Stimulated activated CD4-positive, alpha-beta T cell treated with anti-CD3 and anti-CD28 coated beads, Interleukin-1b, Interleukin-23, amount 100 ng/mL, for 48 hours (primary cell): ENCODE measurements at places on chromosomes 7 and 10.

- no peak for DNase-seq
Observed at GRCh38 chr10:68871731-68872342, 29.3 kb upstream of the DDX50 start.

- DNase-seq, result no peak
Observed at GRCh38 chr10:80457554-80458262, 3.6 kb downstream of the TSPAN14 start.

- no peak for DNase-seq
Observed at GRCh38 chr10:57955076-57955475, 312.6 kb downstream of the IPMK start.

GRCh38 chr10:16987976-16988610 lies 141.5 kb downstream of the CUBN start:
- DNase-seq, result no peak

GRCh38 chr10:124138883-124139348 lies 45.5 kb upstream of the CHST15 start:
- DNase-seq, result no peak

GRCh38 chr10:30762620-30763019 lies 133.1 kb upstream of the LYZL2 start:
- DNase-seq, result no peak

- no peak for DNase-seq
Observed at GRCh38 chr7:45203936-45204445, 46.4 kb downstream of the RAMP3 start.

DNA sequence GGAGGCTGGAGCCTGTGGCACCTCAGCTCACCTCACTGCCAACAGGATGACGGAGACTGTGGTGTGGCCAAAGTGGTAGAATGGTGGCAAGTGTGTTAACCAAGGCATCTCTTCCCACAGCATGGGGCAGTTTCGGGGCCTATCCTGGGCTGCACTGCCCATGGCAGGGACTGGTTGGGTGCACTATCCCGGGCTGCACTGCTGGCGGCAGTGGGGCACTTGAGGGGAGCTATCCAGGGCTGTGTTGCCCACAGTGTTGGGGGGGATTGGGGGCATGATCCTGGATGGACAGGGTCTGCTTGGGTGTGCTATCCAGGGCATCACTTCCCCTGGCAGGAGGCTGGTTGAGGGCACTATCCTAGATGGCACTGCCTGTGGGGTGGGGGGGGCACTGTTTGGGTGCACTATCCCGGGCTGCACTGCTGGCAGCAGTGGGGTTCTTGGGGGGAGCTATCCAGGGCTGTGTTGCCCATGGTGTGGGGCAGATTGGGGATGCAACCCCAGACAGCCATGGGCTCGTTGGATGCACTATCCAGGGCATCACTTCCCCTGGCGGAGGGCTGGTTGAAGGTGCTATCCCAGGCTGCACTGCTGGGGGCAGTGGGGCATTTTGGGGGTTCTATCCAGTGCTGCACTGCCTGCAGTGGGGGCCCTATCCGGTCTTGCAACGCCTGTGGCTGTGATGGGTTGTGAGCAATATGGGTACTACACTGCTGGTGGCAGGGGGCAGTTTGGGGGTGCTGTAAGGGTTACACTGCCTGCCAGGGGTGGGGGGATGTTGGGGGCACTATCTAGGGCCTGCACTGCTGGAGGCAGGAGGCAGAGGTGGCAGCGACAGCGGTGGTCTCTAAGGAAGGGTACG lies 129.7 kb downstream of the ZNF248 start:
- no peak for DNase-seq
